GF-D8 (cell line): ENCODE measurements at places on chromosomes 16 and 17.

DNA sequence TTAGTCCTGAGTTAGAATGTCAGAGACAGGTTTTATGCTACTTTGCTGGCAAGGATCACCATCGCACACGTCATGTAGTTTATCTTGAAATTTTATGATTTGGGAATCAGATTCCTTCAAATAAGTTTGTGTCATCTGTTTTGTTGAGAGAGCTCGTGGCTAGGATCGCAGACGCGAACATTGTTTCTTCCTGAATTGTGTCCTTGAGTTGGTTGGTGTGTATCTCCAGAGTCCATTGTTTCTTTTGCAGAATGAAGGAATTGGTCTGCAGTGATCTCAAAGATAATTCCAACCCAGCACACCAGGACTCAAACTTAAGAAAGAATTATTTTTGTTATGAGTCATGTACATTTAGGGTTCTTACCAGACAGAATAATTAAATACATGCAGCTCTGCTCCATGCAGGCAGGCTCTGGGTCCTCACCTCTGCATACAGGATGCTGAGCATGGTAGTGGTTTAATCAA lies 51.6 kb downstream of the PRKCA start:
- no peak for DNase-seq

GRCh38 chr16:28085389-28086171 lies 22.1 kb upstream of the GSG1L start:
- DNase-seq, result no peak

- DNase-seq, result no peak
These were observed 166.5 kb downstream of the HS3ST3A1 start for GRCh38 chr17:13435230-13435629.

GRCh38 chr16:30998852-30999761 lies 11.3 kb downstream of the STX1B start:
- no peak for DNase-seq

DNA sequence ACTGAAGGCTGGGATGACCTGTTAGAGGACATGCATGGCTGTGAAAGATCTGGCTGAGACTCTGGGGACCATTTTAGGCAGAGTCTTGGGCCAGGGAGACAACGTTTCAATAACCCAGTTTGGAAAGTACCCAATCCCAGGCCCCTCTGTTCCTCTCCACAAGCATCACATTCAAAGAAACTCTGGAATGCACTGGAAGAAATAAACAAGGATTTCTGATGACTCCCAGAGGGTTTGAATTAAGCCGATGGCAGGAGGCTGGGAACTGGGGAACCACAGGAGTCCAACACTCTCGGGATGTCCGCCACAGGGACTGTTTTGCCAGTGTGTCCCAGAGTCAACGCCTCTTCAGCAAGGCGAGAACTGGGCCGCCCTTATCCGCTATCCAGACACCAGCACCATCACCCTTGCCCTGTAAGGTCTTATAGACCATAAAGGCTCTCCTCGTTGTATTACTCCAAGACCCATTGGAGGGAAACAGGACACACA lies 3.3 kb downstream of the PMP22 start:
- DNase-seq, result no peak

GRCh38 chr16:13951611-13952010 lies 31.7 kb downstream of the ERCC4 start:
- no peak for DNase-seq

DNA sequence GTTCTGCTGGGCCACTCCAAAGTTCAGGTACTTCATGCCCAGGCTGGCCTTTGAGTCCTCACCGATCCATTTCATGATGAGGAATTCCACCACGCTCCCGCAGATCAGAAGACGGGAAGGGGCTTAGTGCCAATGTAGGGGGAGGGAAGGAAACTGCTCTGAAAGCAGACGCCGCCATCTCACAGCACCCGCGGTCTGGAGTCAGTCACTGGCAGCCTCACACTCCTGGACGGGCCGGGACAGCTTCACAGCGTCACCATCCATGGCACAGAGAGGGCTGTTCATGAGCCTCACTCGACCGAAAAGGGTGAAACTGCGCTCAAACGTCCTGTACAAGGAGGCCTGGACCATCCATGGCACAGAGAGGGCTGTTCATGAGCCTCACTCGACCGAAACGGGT lies 62.0 kb downstream of the RPH3AL start:
- DNase-seq, result no peak
